ENCODE measurements at places on chromosomes 5 and 9.
A peak's percentile ranks its signal among the peaks of the same experiment; 100 is the strongest.

DNA sequence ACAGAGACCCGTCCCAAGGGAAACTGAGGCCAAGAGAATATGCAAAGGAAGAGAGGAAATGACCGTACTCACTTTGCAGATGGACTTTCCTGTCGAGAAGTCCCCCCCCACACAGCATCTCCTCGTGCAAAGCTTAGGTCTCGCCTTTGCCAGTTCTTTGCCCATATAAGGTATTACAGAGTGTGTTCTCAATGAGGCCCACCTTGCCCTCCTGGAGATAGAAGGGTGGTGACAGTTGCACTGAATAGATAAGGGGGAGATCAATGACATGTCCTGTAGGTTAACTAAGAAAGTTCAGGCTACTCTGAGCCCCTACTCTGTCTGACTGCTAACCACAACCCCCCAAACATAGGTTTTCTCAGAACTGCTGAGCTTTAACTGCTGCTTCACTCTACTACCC is 68.2 kb upstream of the SPTLC1 start:
- DNase-seq: no peak

- DNase-seq: no peak
These were observed 205.2 kb downstream of the CDK5RAP2 start for GRCh38 chr9:120374817-120375216.

- DNase-seq: no peak
These were observed 126.0 kb upstream of the BOD1 start for GRCh38 chr5:173742432-173742816.

DNA sequence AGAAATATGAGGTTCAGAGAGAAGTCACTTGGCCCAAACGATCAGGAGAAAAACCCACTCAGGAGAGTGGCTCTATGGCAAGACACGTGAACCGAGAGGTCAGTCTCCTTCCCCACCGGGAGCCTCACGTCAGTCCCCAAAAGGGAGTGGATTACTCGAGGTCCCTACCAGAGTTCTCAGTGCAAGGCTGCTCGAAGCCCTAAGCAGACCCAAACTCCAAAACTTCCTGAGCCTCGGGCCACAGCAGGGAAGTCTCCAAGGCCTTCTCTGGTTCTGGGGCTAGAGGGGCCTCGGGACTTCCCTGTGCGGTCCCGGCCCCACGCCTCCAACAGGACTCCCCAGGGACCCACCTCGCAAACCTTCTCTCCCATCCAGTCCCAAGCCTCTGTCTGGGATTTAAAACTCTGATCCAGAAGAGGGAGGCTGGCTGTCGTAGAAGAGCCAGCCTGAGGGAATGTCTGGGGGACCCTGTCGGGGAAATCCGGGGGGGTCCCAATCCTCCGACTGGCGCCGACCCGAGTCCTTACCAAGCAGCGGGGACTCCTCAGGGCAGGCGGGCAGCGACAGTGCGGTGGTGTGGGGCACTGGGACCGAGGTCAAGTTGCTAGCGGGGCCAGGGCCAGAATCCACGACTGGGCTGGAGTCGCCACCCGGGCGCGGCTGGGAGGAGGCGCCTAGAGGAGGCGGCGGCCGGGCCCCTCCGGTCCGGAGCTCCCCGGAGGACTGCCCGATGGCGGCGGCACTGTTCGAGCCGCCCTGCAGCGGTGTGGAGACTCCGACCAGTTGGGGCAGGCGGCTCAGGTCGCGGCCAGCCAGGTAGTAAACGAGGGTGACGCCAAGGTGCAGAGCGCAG is 679 bp downstream of the B4GALT1 start:
- DNase-seq: no peak

DNA sequence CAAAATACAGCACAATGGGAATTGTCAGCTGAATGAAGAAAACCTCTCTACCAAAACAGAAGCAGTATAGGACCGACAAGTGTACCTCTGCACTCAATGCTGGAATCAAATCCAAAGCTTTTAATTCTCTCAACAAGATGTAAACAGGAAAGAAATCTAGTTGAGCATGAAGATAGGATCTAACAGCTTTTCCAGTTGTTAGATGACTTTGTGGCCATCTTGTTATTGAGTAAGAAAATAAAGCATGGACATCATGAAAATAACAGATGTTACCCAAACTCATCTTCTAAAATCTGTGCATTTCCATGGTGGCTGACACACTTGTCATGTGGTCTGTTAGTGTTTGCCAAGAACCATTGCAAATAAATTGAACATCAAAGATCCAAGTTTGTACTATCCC is 34.7 kb downstream of the SREK1 start:
- no peak for DNase-seq

- DNase-seq: no peak
These were observed 76.9 kb upstream of the IL17B start for GRCh38 chr5:149455889-149456409.

GRCh38 chr5:71834601-71835000 is 115.5 kb downstream of the CARTPT start:
- no peak for DNase-seq

GRCh38 chr9:126058591-126058990 is 268.0 kb upstream of the MVB12B start:
- DNase-seq: no peak

- no peak for DNase-seq
These were observed 13.8 kb upstream of the ZDHHC11 start for GRCh38 chr5:864492-865167.

GRCh38 chr9:70403166-70403565 is 11.3 kb downstream of the KLF9 start:
- no peak for DNase-seq

DNA sequence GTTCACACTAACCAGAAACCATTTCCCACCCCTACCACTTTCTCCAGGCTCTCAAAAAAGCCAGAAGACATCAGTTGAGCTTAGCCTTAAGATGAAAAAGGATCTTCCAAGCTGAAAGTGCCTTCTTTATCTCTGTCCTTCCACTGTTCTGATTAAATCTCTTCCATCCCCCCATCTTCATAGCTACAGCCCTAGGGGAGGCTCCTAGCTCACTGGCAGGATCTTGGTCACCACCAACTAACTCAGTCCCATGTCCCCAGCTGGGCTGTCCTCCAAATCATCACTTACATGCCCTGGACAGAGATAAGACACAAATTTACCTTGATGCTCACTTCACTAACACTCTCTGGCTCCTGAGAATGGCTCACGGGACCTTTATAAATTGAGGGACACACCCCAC is 14.3 kb downstream of the LCP2 start:
- no peak for DNase-seq

DNA sequence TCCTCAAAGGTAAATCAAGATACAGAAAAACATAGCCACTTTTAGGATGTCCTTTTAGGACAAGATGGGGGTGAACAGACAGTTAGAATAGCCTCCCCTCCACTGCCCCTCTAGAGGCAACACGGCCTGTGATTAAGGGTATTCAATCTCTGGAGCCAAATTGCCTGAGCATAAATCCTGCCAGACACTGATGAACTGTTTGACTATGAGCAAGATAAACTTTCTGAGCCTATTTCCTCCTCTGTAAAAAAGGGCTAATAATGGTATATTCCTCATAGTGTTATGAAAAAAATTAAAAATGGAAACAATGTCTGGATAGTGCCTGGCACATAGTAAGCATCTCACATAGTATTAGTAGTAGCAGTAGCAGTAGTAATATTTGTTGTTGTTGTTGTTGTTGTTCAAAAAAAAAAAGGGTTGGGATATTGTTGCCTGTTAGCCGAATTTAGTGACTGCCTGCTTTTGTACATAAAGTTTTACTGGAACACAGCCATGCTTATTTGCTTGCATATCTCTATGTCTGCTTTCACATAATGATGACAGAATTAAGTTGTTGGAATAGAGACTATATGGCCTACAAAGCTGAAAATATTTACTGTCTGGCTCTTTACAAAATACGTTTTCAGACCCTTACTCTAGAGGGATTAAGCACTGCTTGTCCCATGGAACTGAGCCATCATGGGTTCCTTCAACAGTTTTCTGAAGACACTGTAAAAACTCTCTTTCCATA is 536.3 kb downstream of the TLE4 start:
- no peak for DNase-seq

- DNase-seq: no peak
These were observed 75.5 kb upstream of the PUM3 start for GRCh38 chr9:2919347-2919746.

DNA sequence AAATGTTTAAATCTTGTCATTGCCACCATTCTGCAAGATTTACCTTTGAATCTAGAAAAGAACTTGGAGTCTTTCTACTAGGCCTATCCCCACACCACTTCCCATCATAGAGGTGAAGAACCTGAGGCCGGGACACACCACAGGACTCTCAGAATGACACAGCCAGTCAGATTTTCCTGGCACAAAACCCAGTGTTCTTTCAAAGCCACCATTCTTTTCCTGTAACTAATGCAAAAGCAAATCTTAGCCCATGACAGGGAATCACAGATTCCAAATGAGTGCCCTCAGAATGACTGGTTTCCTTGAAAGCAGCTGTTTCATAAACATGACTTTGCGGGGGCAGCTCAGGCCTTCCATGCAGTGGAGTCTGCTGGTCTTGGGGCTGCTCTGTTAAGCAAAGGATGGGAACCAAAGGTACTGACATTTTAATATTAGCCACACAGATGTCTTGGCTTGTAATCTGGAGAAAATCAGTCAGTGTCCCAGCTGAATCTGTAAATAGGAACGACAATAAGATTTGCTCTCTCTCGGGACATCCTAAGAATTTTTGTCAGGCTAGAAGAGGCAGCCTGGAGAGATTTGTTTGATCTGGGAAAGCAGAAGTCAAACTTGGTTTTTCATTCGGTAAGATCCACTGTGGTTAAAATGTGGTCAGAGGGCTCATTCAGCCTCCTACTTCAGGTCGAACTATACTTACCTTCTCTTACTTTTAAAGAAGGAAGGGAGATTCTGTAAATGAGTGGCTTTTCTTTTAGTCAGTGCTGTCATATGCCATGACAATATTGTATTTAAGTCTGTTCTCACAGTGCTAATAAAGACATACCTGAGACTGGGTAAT is 115.1 kb downstream of the PALM2AKAP2 start:
- peak; percentile 24 for DNase-seq

GRCh38 chr5:142353071-142353472 is 28.3 kb upstream of the SPRY4 start:
- no peak for DNase-seq

DNA sequence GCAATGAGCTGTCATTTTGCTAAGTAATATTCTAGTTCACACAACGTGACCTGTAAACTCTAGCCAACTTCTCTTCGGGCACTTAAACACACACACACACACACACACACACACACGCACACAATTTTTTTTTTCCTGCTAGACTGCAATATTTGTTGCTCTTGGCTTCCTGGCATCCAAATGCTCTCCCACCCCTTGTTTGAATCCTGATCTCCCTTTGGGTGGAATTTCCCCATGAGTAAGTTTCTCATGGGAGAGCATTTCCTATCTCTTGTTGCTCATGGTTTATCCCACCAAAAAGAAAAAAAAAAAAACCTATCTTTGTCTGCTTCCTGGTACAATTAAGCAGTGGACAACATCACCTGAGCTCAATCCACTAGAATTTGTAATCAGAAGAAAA is 54.7 kb upstream of the TSLP start:
- DNase-seq: no peak

- no peak for DNase-seq
These were observed 231.0 kb downstream of the ESM1 start for GRCh38 chr5:54754420-54754819.

GRCh38 chr5:15715535-15715934 is 215.6 kb downstream of the FBXL7 start:
- DNase-seq: no peak

DNA sequence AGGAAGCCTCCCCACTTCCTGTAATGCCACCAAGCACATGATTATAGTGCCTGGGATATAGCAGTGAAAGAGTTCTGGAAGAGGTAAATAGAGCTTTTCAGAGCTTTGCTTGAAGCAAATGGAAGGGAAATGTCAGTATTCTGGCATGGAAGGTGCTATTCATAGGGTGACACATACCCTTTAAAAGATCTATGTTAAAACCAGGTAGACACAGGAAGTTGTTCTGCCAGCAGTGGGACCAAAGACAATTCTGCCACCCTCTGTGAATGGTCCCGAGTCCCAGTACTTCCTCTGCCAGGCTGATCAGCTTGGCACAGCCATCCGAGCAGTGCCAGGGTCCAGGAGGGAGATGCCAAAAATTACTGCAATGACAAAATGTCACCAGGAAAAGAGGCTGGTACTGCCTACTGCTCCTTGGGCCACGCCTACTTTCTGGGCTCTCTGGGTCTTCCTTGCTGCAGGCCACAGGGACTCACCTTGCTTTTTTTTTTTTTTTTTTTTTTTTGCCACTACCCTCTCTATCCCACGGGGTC is 26.7 kb downstream of the GARNL3 start:
- DNase-seq: no peak

- no peak for DNase-seq
These were observed 28.1 kb downstream of the DYNC2I2 start for GRCh38 chr9:128628471-128629048.

GRCh38 chr5:72477176-72477575 is 30.0 kb downstream of the ZNF366 start:
- DNase-seq: no peak

DNA sequence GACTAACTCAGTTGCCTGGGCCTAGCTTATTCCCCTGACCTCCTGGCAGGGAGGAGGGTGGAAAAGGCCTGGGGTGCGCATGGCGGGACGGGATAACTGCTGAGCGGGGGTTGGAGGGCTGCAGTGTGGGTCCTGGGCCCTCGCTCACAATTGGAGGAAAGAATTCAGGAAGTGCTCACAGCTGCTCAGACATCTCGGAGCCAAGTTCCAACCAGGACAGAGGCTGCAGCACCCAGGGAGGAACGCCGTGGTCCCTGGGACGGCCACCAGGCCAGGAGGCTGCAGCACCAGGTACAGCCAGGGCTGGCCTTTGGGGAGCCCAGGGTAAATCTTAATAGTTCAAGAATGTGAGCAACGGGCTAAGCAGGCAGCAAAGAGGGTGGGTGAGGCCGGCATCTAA is at the start of gene SPAAR:
SPAAR (plus strand) TSS at position 217 of the 400 bp plus-strand sequence. CDS start 974 bp downstream, outside the sequence.
- DNase-seq: no peak

DNA sequence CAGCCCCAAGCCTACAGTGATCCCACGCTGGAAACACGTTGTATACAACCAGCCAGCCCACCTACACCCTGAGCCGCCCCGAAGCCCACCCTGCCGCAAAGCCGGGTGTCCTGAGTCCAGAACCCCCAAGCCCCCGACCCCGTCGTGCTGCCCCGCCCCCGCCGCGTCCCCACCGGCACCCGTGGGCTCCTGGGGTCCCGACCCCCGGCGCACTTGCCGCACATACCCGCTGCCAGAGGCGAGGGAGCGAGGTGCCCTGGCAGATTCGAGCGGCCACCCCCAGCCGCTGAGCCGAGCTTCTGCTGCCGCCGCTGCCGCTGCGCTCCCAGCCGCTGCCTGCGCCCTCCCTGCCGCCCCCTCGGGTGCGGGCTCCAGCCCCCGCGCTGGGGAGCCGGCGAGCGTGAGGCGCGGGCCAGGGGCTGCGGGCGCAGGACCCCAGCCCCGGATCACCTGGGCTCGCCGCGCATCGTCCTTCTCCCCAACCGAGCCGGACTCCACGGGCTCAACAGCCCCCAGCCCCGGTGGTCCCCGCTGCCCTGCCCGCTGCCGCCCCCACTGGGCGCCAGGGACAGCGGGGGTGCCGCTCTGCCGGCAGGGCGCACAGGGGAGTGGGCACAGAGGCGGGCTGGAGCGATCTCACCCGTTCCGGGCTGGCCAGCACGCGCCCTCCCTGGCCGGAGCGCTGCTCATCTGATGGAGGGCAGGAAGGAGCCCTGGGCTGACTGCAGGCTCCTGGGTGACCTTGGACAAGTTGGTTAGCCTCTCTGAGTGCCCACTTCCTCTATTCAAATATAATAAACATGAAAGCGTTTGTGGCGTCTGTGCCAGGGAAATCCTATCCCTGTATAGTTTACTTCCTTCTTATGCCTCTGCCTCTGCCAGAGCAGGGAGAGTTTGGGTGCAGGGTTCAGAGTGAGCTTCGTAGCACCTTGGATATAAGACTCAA is at the start of gene HTR4:
HTR4 (minus strand) TSS at position 692 of the 946 bp plus-strand sequence. CDS start 17,513 bp downstream, outside the sequence.
- no peak for DNase-seq

Measured in stimulated activated CD4-positive, alpha-beta T cell treated with anti-CD3 and anti-CD28 coated beads, Interleukin-4, amount 100 ng/mL, for 24 hours (primary cell).